GM13977 (cell line): ENCODE measurements at places on chromosomes 4 and X.

DNA sequence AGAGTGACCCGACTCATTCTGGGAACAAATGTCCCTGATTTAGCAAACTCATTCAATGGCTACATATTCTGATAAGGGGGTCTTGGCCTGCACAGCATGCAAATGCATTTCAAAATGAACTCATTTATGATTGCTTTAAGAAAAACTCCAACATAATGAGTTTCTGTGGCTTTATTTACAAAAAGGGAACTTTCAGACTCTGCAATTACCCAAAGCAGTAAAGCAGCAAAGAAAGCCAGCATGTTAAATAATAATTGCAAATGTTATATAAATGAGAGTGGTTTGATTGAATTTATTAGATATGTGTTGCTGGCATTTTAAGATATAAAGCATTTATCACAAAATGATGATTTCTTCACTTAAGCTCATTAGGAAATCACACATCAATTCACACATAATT lies 295.7 kb downstream of the FBXW7 start:
- DNase-seq, result no peak

DNA sequence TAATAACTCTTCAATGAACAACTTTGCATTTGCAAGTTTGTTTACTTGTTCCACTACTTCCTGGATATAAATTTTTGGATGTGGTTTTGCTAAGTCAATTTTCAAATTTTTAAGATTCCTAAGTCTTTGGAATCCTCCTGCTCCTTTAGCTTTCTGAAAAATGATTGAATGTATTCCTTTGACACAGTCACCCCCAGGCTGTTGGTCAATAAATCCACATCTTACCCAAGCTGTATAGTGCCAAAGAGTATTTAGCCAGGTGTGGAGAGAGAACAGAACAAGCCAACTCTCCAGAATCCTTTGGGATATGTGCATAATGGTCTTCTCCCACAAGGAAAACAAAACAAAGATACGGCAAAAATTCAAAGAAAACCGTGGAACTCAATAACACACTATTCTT lies 56.9 kb upstream of the INTU start:
- DNase-seq, result no peak

GRCh38 chrX:37840931-37841330 lies 6.4 kb downstream of the DYNLT3 start:
- DNase-seq, result no peak

GRCh38 chr4:77002321-77003107 lies 53.0 kb downstream of the SEPTIN11 start:
- DNase-seq, result no peak

GRCh38 chr4:84938316-84938715 lies 28.2 kb downstream of the WDFY3 start:
- DNase-seq, result no peak

- DNase-seq, result no peak
Observed at GRCh38 chrX:3943965-3944364, 230.5 kb upstream of the PRKX start.

DNA sequence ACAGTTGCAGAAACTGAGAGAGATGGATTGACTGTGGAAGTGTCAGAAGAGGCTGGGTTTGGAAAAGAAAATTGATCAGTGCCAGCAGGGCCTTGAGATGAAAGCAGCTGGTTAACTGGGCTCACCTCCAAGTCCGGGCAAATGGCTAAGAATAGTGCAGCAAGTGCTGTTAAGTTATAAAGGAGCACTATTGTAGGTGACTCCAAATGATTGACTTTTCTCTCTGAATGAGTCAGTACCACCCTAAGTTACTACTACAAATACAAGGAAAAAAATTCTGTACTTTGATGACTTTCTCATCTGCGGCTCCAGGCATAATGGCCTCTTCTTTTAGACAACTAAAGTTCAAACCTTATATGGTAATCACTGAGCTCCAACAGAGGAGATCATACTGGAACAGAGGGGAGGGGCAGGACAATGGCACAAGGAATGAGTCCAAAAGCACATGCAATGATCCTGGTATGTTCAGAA lies 733.4 kb upstream of the INTU start:
- no peak for DNase-seq

DNA sequence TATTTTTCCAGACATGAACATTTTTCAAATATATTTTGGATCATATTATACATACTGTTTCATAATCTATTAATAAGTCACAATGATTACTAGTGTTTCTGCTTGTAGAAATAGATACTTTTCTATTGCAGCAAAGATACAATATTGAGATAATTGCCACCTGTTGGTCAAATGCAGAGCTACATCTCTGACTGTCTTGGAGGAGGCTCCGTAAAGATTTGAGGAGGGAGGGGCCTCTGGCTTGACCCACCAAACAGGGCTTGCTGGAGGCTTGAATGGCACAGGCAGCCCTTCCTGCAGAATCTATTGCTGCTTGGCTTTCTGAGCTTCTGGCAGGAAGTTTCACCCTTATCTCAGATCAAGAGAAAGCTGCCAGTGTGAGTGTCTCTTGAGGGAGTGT lies 99.3 kb upstream of the ARMCX2 start:
- DNase-seq, result no peak

GRCh38 chr4:54215379-54216077 lies 13.6 kb upstream of the PDGFRA start:
- no peak for DNase-seq

- DNase-seq, result no peak
Observed at GRCh38 chrX:39507617-39508299, 590.0 kb downstream of the BCOR start.

- DNase-seq, result no peak
Observed at GRCh38 chrX:13024986-13025385, 19.4 kb downstream of the FAM9C start.

GRCh38 chr4:108619372-108620100 lies 840 bp upstream of the RPL34 start:
- DNase-seq, result no peak

- peak; percentile 71 for DNase-seq
Observed at GRCh38 chr4:110287130-110287529, 88.7 kb upstream of the ELOVL6 start.

DNA sequence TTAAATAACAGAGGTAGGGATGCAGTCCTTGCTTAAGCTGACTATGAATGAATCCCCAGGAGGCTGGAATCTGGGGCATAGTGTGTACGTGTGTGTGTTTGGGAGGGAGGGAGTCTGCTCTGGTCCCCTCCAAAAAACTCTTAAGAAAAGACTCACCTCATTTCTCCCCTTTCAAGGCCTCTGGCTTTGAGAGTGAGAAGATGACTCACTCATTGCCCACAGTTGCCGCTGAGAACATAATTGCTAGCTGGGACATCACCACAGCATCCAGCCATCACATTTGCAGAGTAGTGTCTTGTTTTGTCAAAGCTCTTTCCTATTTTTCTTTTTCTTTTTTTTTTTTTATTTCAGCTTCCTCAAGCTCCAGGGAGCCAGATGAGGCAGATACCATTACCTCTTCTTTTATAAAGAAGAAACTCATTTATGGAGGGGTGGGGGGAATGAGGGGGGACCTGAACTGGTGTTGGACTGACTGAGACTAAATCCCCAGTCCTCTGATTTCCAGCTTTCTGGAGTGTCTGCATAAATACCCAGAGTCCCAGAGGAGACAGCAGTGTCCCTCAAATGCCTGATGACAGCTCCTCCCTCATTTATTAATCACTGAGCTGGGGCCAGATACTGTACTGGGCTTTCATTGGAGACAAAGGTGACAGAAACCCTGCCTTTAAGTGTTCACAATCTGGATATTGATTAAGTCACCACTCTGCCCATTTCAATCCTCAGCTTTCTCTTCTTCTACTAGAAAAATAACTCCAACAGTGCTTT lies 61.9 kb upstream of the LAS1L start:
- DNase-seq, result peak; percentile 50

DNA sequence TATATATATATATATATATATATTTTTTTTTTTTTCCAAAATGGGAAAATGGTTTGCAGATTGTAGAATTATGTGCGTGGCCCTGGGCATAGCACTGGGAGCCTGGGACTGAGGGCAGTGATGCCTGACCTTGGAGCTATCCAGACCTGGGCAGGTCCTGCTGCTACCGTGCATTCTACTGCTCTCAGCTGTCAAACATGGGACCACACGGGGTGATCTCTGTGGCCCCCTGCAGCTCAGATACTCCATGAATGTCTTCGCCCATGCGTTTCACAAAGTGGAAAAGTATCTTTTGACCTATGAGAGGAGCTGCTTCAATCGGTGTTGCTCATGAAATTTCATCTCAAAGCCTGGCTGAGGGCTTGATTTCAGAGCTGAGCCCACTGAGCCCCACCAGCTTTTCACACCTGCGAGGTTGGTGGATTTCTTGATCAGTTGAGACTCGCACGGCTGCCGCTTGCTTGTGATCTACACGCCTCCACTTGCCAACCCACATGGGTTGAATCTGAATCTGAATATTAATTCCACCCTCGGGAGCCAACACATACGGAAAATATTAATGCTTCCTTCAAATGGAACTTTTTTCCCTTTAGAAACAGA lies 35.7 kb downstream of the ING2 start:
- DNase-seq, result no peak

GRCh38 chr4:143076723-143077122 lies 108.0 kb upstream of the USP38 start:
- DNase-seq, result no peak

DNA sequence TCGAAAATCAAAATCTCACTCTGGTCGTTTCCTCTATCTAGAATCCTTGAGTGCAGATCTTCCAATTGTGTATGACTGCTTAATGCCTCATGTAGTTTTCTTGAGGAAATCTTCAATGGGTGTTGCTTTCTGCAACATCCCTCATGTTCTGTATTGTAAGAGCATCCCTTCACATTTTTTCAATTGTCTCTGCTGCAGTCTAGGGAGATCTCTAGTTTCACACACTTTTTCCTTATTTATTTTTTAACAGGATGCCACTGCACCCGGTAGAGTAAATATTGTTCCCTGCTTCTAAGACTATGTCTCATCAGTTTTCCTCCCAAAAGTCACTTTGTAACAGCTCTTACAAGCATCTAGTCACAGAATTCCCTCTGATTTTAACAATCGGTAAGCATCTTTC lies 50.3 kb downstream of the UGT2B4 start:
- no peak for DNase-seq

GRCh38 chr4:135368831-135369230 lies 1167.2 kb upstream of the PABPC4L start:
- DNase-seq, result no peak

GRCh38 chr4:133084421-133084820 lies 64.7 kb upstream of the PCDH10 start:
- DNase-seq, result no peak

GRCh38 chr4:107966903-107967302 lies 22.8 kb upstream of the HADH start:
- DNase-seq, result no peak

DNA sequence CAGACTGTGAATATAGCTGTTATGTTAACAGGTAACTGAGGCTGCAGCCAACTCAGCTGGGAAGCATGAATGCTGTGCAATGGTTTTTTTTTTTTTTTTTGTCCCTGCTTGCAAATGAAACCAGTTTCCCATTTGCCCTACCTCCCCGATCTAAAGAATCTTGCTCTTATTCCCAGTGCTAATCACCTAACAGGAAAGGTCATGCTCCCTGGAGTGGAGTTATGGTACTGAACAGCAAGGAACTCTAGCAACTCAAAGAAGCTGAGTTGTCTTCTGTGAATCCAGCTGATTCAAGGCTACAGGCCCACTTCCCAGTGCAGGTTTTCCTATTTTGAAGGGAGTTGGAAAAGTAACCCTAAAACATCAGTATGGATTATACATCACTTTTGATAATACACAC lies 52.1 kb downstream of the HTR2C start:
- DNase-seq, result no peak

- peak; percentile 33 for DNase-seq
Observed at GRCh38 chrX:101417981-101418841, 10.2 kb downstream of the HNRNPH2 start.

DNA sequence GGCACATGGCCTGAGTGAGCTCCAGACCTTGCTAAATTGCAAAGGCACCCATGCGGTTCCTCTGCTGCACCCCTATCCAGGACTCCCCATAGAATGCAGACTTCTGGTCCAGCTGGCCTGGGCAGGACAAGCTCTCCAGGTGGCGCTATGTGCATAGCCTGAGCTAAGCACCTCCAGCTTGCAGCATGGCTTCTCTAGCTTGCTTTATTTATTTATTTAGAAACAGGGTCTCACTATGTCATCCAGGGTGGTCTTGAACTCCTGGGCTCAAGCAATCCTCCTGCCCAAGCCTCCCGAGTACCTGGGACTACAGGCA lies 5.5 kb upstream of the WFS1 start:
- DNase-seq, result no peak

- DNase-seq, result no peak
Observed at GRCh38 chr4:88275949-88276515, 8.3 kb downstream of the PPM1K start.

DNA sequence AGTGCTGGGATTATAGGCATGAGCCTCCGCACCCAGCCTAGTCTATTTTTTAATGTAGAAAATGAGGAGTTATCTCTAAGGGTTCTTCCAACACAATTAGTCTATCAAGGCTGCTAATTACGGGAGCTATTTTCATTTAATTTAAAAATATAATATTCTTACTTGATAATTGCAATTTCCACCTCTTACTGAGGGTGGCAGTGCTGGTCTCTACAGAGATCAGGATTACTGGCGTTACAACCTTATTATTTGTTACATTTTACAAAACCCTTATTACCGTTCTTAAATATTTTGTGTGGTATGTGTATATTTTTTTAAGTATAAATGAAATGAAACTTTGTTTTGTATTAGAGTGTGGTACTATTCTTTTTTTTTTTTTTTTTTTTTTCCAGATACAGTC lies 17.6 kb upstream of the GK start:
- DNase-seq, result no peak

DNA sequence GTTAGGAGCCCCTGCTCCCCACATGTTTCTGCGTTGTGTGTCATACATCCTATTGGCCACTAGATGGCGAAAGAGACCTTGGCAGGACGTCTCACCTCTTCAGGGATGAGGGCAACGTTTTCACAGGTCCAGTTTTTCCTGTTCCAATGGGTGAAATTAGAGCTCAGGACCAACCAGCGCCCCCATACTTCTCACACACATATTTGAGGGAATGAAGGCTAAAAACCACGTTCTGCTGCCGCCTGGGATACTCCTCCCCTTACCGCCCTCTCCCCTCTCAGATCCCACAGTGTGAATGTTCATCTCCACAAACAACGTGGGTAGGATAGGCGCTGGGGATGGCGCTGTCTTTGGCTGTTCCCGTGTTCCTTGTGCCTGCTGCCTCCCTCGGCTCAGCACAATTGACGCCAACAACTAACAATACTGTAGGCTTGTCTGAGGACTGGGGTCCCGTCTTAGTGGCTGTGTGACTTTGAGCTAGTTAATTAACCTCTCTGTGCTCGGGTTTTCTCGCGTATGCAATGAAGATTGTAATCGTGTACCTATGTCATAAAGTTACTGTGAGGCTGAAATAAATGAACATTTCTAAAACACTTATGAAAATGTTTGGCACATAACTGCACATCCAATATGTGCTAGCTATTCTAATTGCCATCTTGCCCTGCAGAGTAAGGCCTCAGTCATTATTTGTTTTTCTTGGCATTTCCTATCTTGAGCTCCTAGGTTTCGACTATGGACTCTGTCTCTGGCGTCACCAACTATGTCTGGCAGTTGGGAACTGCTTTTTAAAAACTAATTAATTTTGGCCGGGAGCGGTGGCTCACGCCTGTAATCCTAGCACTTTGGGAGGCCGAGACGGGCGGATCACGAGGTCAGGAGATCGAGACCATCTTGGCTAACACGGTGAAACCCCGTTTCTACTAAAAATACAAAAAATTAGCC lies 181.3 kb upstream of the STK26 start:
- DNase-seq, result peak; percentile 74
